Activated CD8-positive, alpha-beta memory T cell treated with anti-CD3 and anti-CD28 coated beads for 1 hour (primary cell): ENCODE measurements at places on chromosomes 7 and 10.

GRCh38 chr7:81025360-81025759 is 106.5 kb upstream of the SEMA3C start:
- DNase-seq: no peak

DNA sequence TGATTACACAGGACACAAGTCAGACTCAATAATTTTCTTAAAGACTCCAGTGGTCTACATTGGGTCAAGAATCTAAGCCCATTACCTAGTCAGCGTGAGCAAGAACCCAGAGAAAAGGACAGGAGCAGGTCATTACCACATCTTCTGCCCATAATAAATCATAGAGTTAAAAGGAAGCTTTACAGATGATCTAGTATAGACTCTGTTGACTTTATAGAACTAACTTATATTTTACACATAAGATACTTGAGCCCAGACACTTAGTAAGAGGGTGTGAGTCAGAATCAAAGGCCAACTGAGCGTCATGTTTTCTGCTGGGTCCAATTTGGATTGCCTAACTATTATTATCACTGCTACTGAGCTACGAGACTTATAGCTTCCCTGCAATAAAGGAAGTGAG is 206.1 kb upstream of the NPSR1 start:
- no peak for DNase-seq

DNA sequence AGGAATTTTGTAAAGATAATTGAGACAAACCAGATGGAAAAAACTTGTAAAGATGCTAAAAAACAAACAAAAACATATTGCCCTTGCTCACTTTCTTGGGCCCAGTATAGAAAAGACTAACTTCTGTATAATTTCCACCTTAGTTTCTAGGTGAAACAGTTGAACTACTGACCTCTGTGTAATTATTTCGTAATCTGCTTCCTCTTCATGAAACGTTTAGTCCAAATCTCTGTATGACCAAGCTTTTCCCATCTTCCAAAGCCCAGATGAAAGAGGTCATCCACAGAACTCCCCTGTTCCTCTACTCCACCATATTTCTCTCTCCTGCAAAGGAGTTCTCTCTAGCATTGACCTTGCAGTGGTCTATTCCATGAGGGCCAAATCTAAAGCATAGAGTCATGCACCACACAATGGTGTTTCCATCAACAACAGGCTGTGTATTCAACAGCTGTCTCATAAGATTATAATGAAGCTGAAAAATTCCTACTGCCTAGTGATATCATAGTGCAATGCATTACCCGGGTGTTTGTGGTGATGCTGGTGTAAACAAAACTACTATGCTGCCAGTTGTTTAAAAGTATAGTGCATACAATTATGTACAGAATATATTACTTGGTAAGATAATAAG is 647.6 kb downstream of the TNS3 start:
- no peak for DNase-seq

- no peak for DNase-seq
These were observed 60.7 kb upstream of the DNAJB6 start for GRCh38 chr7:157276091-157276561.

DNA sequence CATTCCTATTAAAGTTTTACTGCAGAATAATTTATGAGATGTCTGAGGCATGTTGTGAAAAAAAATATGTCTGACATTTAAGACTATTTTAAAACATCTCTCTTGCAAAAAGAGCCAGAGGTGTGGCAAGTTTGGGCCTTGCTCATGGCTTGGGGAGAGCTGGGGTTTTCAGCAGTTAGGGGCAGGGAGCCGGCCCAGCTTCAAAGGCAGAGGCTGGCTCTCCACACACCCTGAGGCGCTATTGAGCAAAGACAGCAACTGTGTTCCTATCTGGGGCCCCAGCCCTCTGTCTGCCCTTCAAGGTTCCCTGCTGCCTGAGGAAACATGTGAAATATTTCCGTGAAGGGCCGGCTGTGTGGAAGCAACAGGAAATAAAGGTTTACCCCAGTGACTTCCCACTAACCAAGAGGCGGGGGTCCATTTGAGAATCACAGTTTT is 94.0 kb downstream of the SORBS1 start:
- no peak for DNase-seq

- no peak for DNase-seq
These were observed 27.4 kb upstream of the LOXL4 start for GRCh38 chr10:98295401-98295811.

DNA sequence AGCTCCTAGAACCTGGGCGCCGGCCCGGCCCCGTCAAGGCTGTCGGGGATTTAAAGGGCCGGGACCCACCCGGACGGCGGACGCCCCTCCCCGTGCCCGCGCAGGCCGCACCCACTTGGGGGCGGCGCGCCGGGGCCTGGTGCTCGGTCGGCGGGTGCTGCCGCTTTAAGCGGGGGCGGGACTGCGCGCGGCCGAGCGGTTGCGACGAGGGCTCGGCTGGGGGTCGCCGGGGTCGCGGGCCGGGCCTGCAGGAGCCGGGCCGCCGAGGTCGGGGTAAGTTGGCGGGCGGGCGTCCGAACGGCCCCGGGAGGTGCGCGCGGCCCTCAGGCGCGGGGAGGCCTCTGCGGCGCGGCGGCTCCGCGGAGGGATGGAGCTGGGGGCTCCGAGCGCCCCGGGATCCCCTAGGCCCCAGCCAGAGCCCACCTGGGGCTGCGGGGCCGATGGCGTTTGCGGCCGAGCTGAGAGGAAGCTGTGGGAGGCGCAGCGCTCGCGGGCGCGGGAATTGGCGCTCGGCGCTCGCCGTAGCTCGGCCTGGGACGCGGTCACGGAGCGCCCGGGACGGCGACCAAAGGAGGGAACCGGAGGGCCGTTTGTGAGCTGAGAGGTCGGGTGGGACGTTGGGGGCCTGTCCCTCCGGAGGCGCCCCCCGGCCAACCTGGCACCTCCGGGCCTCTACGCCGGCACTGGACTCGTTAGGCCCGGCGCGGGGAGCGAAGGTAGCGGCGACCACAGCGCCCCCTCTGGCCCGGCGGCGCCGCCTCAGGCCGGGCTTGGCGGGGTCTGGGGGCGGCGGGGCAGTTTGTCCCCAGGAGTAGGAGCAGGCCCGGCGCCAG is at the start of gene TRRAP:
TRRAP (plus strand) TSS at position 168 of the 833 bp plus-strand sequence. CDS start 2,619 bp downstream, outside the sequence.
- DNase-seq: peak; percentile 64

DNA sequence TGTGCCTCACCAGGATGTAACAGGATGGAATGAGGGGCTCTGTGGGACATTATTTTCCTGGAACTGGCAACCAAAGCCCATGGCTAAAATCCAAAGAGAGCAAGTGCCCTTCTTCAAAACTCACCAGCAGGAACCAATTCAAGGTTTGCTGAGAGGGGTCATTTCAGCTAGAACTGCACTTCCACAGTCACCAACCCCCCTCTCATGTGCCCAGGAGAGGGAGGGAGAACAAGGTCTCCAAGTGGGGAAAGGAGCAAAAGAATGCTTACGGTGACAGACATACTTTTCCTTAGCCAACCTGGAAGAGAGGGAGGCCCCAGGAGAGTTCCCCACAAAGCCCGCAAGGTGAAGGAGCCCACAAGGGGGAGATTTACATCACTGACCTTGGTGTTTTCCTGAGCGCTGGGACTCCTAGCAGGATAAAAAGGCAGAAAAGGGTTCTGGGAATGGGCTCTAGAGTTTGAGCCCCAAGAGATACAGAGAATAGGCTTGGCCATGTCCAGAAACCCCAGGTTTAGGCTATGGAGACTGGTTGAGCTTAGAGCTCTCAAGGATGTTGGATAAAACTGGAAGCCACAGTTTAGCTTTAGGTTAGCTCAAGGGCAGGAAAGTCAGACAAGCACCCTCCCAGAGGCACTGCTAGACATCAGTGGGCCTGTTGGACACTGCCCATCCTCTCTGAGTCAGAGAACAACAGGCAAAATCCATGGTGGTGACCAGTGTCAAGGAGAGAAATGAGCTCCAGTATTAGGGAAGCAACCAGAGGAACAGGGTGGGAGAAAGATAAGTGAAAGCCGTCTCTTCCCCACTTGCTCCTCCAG is 63.9 kb upstream of the GHITM start:
- DNase-seq: no peak

GRCh38 chr7:55198634-55199392 is 166.3 kb upstream of the LANCL2 start:
- DNase-seq: no peak

- no peak for DNase-seq
These were observed 228.1 kb downstream of the BMPER start for GRCh38 chr7:34133356-34133982.

GRCh38 chr10:71726580-71727104 is 7.1 kb upstream of the C10orf105 start:
- no peak for DNase-seq

GRCh38 chr7:13702251-13702650 is 287.2 kb downstream of the ETV1 start:
- DNase-seq: no peak

- DNase-seq: no peak
These were observed 172.1 kb upstream of the AOAH start for GRCh38 chr7:36896418-36896817.

DNA sequence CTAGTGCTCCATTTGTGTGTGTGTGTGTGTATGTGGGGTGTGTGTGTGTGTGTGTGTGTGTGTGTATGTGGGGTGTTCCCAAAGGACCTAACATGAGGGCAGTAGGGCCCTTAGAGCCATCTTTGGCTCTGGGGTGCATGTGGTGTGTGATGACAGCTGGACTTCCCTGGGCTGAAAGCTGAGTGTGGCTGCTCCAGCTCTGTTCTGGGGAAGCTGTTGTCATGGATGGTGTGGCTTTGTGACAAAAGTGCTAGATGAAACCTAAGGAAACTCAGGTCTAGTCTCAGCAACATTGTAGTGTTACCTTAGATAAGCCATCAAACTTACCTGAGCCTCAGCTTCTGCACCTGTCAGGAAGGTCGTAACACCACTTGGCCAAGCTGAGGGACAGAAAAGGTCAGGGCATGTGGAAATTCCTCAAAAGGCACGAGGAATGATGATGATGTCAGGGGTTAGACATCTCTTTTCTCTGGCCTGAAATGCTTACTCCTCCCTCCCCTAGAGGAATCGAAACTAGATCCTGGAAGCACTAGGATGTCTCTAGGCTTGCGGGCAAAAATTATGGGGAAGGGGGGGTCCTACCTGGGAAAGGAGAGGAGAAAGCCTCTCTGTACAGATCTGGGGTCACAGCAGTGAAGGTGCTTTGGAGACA is 115.4 kb downstream of the RPS24 start:
- DNase-seq: no peak

DNA sequence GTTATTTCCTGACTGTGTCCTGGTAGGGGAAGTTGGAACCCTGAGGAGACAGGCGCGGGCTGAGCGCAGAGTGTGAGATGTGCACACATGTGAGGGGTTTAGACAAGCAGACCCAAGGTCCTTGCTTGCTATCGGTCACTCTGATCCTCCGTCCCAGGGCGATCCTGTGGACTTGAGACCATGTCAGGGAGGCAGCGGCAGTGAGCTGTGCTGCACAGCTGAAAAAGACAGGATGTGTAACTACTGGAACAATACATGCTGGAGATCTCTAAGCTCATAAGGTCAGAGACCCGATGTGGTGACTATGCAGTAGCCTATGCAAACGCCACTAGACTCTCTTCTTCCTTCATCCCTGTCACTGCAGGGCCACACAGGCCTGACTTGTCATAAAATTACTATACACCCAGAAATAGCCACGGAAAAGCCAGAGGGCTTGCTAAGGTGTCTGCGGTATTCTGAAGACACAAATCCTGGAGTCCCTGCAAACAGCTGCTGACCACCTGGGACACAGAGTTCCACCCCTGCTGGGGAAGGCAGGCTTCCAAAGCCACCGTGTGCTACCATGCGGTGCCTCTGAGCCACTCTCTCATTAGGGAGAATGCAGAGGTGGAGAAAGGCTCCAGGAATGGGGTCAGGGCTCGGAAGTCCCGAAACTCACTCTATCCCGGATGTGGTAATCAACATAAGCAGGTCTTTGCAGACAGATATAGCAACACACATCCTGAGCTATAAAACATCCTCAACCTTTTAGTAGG is 91.1 kb upstream of the DDC start:
- DNase-seq: no peak

- DNase-seq: no peak
These were observed 54.9 kb downstream of the SEM1 start for GRCh38 chr7:96654630-96655188.

GRCh38 chr10:2714597-2714996 is 352.8 kb upstream of the PFKP start:
- no peak for DNase-seq

DNA sequence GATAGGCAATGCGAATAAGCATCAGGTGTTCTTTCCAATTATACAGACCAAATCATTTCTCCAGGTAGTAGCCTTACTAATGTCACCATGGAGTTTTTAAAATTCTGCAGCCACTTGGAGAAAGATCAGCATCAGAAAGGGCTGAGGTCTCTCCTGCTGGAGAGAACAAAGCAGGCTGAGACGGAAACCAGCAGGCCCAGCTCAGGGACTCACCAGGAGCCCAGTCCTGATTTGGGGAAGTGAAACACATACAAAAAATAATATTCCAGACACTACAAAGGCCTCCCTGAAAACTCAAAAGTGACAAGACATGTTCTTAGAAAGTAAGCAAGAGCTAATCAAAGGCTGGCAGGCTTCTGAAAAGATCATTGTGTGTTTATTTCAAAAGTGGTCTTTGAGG is 207.1 kb upstream of the GHITM start:
- DNase-seq: no peak

DNA sequence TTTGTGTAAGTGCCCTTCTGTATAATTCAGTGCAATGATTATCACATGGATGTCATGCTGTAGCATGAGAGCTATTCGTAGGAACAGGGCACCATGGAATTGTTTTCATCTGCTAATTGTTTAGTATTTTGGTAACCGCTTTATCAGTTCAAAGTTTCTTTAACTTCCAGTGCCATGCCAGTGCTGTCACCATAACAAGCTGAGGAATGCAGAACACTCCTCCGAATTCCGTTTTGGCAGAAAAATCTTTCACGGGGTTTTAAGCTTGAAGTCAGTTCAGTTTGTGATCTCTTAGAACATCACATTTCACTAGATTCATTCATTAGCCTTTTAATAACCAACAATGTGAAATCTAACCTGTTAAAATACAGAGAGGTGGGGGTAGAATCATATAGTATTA is 117.2 kb upstream of the SEMA3C start:
- DNase-seq: no peak

GRCh38 chr7:28425496-28425895 is 13.2 kb downstream of the CREB5 start:
- DNase-seq: no peak

DNA sequence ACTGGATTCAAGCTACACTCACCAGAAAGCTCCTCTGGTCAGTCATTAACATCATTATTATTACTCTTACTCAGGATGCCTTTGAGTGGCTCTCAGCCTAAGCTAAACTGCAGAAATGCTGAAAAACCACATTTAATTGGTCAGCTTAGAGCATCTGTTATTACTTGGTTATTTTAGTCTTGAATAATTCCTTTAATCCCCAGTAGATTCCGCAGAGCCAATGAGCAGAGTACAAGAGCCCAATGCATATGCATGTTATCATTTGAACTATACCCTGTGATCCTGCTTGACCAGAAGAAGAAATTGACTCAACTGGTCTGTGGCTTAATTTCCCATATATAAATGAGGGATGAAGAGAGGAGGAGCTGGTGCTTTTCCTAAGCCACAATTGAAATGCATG is 417.6 kb upstream of the C7orf33 start:
- no peak for DNase-seq
